ENCODE measurements at places on chromosomes 6 and 20.
A peak's percentile ranks its signal among the peaks of the same experiment; 100 is the strongest.

DNA sequence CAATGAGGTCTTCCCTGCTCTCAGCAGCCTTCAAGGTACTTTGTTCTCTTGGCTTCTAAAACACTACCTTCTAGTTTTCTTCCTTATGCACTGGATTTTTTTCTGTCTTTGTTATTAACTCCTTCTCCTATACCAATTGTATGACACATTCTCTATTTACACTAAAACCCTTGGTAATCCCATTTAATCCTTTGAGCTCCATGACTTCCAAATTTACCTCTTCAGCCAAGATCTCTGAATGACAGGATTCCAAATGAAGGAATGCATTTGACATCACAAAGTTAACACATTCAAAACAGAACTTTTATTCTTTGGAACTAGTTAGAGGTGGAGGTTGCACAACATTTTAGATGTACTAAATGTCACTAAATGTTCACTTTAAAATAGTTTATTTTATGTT is 86.6 kb upstream of the SAMD5 start:
- DNase-seq = no peak

DNA sequence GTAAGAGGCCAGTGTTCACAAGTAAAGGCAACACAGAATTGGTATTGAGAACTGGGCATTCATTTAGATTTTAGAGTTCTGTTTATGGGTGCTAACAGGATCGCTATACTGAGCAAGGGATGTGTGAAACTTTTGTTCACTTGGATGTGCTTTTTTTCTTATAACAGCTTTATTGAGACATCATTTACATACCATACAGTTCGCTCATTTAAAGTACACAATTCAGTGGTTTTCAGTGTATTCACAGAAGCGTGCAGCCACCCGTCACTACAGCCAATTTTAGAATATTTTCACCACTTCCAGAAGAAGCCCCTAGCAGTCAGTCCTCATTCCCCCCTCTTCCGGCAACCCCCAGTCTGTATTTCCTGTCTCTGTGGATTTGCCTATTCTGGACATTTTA is 48.7 kb downstream of the GFRA4 start:
- DNase-seq = no peak

DNA sequence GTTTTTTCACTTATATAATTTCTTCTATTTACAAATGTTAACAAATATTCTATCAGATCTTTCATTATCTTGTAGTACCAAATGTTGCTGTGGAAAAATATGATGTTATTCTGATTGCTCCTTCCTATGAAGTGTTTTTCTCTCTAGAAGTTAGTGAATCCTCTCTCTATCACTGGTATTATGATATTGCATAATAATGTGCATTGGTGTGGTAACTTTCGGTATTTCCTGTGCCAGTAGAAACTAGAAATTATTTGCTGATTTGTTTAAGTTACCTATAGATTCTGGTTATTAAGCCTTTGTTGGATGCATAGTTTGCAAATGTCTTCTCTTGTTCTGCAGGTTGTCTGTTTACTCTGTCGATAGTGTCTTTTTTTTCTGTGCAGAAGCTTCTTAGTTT is 342.5 kb downstream of the CENPW start:
- DNase-seq = no peak

- no peak for DNase-seq
Measured at GRCh38 chr6:14283600-14284235, 166.1 kb downstream of the CD83 start.

DNA sequence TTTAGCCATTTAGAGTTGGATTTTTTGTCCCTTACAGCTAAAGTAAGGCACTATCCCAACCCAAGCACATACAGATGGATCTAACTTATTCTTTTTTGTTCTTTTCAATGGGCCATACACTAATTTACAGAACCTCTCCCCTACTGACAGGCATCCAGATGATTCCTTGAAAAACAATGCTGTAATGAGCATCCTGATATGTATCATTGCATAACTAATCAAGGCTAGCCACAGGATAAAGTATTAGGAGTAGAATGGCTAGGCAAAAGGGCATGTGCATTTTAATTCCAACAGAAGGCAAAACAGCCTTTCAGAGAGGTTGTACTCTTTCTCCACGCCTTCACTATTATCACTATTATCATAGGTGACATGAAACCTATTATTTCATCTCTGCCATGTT is 54.1 kb downstream of the ELOVL5 start:
- DNase-seq = no peak

- no peak for DNase-seq
Measured at GRCh38 chr20:64006902-64007301, 26.0 kb downstream of the PRPF6 start.

DNA sequence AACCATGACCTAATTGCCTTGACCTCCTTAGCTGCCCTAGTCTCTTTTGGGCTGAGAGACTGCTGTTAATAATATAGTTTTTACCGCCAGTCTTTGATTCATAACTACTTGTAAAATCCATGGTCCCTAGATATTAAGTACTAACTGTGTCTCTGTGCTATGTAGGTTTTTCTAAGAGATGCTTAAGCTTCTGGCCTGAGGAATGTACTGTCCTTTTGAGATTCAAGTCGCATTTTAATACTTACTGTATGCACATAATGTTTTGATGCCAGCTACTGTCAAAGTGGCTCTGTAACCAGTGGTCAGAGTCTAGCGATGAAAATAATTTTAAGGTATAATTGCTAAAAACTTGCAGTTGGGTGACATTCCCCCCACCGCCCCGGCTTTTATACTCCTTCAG is 2.1 kb downstream of the AKAP12 start:
- no peak for DNase-seq

DNA sequence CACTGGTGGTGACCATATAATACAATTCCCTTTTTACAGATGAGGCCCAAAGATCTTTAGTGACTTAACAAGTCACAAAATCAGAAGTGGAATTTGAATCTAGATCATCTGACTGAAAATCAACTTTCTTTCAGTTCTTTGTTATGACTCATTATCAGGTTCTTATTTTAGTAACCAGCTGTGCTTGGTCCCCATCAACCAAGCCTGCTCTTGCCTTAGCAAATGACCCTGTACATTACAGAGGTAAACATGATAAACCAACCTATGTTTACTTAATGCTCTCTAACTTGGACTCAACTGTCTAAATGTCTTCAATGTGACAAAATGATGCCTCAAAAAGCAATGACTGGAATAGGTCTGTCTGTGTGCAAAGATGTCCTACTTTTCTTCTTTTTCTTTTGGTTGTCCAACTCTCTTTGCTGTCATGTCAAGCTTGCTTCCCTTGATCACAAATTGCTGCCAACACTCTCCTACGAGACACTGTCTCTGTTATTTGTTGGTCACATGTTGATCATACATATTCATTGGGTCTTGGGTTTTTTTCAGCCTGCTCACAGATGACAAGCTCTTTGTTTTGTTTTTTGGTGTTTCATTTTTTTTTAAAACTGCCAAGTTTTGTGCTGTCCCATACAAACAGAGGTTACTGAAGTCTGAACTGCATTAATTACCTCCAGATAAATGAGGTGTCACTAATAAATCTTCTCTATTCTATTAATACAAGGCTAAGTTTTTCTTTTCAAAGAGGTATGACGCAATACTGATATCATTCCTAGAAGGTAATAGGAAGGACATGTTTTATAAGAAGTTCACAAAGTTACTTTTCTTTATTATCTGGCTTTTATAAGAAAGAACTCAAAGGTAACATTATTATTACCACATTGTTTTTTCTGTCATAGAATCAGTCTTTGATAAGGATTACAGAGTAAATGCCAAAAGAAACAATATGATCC is 62.2 kb upstream of the PLN start:
- no peak for DNase-seq

GRCh38 chr6:34554291-34555006 is 1.7 kb downstream of the SPDEF start:
- peak; percentile 58 for DNase-seq

- DNase-seq = no peak
Measured at GRCh38 chr6:97141756-97142155, 141.3 kb downstream of the MMS22L start.
